GM12864 (cell line): ENCODE measurements at places on chromosomes 4 and X.

- DNase-seq, result peak; percentile 77
Measured at GRCh38 chr4:40722576-40723161, 27.1 kb upstream of the NSUN7 start.

DNA sequence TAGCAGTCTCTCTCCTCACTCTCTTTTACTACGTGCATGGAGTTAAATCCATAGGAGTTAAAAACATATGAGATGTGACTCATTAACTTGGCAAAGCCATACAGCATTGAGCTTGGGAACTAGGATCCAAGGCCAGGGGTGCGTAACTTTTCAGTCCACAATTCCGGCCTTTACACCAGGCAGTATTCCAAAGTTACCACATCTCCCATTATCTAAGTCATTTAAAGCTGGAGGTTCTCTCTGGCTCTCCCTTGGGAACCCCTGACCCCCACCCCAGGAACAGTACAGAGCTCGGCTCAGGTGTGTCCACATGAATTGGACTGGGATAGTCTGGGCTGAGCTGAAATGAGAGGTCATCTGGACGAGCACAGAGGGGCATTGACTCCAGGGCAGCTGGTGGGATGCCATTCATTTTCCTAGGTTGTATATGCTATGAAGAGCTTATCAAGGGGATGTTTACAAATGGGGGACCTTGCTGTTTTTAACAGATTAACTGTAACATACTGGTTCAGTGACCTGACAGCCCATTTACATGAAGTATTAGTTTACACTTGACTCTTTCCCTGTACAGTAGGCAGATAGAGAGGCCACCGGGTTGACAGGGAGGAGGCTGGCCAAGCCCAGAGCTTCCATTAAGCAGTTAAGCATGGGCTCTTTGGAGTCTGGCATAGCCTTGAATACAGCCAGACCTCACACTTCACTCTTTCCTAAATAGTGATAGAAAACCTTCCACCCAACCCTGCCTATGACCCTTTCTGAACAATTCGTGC is 128.8 kb downstream of the RAB28 start:
- no peak for DNase-seq

- no peak for DNase-seq
Measured at GRCh38 chrX:44961817-44962607, 89.0 kb downstream of the KDM6A start.

DNA sequence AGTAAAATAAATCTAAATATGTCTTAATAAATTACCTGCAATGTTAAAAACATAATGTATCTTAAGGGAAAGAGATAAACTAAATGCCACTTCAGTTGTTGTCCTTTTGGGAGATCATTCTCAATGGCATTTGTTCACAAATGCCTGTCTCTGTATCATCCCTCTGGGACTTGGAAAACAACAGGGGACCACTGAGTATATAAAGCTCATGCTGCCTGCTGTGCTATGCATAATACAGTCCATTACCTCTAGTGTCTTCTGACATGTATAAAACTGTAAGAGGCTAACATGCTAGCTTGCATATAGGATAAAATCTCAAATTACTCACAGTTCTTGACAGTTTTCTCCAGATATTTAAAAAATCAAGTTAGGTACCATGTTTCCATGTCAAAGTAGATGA is 503.9 kb downstream of the PDHA2 start:
- DNase-seq, result no peak

DNA sequence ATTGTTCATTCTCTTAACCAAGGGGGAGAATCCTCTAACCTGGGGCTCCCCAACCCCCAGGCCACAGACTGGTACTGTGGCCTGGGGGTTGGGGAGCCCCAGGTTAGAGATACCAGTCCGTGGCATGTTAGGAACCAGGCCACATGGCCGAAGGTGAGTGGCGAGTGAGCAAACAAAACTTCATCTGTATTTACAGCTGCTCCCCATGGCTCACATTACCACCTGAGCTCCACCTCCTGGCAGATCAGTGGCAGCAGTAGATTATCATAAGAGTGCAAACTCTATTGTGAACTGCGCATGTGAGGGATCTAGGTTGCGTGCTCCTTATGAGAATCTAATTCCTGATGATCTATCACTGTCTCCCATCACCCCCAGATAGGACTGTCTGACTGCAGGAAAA is 957.2 kb upstream of the PRKX start:
- no peak for DNase-seq

DNA sequence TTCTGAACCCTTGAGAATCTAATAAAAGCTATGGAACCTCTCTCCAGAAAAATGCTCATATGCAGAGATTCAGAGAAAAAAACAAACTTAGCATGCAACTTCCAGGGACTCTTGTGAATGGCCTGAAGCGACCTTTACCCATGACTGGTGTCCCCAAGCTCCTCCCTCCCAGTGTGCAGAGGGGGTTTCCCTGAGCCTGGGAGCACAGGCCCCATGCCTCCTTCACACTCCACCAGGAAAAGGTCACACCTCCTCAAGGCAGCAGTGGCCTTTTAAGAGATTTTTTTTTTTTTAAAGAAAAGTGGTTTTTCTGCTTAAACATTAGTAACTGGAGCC is 13.3 kb upstream of the UBA6 start:
- DNase-seq, result no peak

DNA sequence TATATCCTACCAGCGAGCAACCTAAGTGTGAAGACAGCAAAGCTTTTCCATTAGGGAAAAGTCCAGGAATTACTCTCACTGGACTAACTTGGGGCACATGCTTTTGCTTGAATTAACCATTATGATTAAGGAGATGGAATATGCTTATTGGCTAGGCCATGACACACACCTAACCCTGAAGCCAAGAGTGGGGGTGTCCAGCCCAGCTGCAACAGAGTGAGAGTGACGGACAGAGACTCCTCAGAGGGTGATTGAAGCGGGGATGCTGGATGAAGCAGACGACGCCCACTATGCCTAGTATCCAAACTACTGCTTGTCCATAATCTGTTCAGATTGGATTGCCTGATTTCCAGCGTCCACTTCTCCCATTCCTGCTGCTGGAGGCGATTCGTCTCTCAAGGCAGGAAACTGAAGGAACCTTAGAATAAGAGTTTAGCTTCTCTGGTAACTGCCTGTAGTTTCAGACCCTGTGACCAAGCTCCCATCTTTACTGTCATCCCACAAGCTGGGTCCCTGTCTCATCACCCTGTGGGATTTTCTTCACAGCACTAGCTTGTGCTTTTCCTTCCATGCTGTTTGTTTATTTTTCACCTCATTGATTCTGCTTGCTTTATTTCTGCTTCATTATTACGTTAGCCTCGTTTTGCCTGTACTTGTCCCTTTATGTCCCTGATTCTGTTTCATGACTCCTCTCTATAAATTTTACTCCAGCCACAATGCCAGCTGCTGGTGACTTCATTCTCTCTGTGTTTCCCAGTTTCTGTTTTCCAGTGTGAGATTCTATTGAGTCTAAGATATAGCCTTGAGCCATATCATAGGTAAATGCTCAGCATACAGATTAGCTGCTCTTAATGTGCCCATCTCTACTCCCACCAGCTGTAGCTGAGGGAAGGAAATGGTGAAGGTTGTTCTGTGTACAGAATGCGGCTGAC is 19.0 kb downstream of the FAM47E start:
- no peak for DNase-seq

DNA sequence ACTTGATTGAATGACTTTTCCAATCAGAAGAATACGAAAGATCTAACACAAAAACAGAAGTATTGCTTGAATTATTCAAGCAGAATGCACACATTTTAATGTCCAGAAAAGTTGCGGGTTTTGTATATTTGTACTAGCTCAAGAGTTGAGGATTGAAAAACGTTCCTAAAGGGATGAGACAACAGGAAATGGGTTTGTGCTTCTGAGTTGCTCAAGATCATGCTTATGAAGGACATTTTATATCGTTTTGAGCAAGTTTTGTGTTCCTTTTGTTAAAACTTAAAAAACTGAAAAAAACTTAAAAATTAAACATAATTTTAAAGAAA is 353 bp upstream of the SMIM10 start:
- no peak for DNase-seq

GRCh38 chr4:26056406-26056805 is 142.4 kb downstream of the SMIM20 start:
- no peak for DNase-seq

DNA sequence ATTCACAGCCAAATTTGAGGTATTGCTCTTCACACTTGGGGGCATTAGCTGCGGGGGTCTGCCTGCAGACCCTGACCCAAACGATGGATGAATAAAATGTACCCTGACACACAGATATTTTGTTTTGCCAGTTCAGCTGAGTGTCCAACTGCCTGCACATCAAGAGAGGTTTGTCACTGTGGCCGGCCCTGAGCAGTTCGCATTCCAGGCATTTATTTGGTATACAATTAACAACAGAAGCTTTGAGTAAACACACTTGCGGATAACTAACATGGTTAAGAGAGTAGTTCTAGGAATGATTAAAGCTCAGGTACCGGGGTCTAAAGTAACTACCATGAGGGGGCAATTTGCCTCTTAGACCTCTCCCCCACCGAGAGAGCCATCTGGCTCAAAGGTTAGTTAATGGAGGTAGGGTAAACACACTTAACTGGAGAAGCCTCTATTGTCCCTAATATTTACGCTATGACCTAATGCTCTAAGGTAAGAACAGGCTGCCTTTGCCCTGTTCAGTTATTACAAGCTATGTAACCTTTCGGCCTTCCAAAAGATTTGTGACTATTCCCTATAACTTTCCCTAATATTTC is 162.0 kb downstream of the SNCA start:
- no peak for DNase-seq

DNA sequence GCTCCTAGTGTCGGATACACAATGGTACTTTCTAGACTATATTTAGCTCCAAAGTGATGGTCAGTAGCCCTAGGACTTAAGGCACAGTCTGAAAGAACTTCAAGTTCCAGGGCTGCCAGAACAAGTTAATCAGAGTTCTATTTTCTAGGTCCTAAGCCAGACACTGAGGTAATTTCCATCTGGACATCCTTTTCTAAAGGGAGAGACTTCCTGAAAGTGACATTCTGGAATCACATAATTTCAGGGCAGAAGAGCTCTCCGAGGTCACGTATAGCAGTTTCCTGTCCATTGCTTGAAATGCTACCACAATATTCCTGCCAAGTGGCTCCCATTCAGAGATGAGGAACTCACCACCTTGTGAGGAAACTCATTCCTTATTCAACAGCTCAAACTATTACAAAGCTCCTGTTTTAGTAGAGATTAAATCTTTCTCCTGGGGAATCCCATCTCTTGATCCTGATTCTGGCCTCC is 117.9 kb downstream of the COL25A1 start:
- no peak for DNase-seq

DNA sequence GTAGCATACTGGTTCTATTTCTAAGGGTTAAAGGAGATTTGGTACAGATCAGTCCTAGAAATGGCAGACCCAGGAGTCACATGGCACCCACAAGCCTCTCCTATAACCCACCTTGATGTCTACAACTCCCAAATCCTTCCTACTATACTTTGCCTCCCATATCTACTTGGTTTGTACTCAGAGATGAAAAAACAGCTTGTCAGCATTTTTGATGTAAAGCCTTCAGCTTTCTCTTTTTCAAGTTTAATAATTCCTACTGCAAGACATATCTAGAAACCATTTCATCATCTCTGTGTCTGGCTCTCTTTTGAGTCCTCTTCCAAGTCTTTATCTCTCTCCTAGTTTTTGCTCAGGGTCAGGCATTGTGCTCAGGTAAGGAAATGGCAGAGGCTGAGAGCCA is 82.9 kb downstream of the NYX start:
- no peak for DNase-seq

DNA sequence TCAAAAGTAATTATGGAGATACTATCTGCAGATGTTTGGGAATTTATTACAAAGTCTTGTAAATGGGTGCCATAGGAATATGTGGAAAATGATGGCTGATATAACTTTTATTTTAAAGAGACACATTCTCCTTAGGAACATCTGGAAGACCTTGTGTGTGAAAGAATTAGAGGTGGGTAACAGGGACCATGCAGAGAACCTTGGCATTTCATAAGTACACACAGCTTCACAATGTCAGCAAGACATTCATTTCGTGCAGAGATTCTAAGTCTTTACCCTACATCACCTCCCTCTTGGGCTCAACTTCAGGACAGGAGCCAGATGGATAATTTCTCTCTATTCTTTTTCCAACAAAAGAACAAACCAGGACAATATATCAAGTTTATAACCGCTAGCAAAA is 458.1 kb upstream of the INTU start:
- no peak for DNase-seq
